IMR-90 (cell line): ENCODE measurements at places on chromosomes 7 and 10. TPM values are rescaled to one million over a fixed set of nuclear protein-coding genes. Genes with fewer than 3 reads are reported as not detected.

DNA sequence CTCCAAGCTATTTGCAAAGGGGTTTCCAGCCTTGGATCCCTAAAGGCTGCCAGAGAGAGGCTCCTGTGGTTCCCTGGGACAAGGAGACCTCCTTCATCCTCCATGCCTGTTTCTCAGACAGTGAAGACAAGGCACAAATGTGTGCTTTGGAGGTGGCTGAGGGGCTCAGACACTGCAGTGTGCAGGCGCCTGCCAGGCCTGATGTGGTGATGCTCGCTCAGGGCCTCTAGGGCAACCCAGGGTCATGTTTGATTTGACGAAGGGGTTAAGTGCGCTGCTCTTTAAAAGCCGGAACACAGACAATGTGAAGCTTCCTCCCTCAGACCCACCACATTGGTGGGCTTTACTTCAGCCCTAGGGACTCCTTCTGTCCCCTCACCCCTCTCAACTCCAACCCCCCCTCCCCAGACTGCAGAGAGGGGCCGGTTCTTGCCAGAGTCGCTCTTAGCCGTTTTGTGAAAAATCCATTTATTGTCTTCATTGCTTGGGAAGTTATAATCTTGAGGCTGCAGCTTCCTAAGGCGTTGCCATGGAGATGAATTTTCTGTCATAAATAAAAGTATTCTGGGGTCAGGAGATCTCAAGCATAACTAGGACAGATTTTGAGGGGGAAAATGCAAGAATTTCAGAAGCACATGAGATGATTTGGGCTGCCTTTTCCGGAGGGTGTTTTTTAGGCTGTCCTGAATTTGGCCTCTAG is 35.8 kb downstream of the PDGFA start:
- no peak for DNase-seq

- DNase-seq = peak; percentile 62
Measured at GRCh38 chr10:23442936-23443335, 4.1 kb downstream of the OTUD1 start.

STEAP2 gene
- total RNA-seq = 3.9 and 4.2 TPM in 2 replicates

DNA sequence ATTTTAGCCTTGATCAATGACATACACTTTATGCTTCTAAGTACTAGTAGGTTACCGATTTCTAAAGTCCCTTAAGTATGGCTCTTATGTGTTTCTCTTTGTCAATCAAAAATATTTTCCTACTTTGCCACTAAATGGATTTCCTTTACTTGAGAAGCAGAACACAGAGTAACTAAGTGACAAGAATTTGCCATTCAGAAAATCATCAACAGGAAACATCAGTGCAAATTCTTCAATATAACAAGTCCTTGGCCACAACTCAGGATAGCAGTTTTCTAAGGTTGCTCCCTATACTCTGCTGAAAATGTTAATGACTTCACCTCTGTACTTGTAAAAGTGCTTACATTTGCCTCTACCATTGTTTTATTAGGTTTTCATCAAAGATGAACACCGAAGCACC is 239.6 kb upstream of the SLC26A5 start:
- DNase-seq = no peak

TUBAL3 gene
- not detected in 2 replicates for total RNA-seq

- DNase-seq = peak; percentile 18
Measured at GRCh38 chr10:24722131-24722675, 1.5 kb downstream of the ARHGAP21 start.

GRCh38 chr7:150961510-150962289 is 16.4 kb downstream of the KCNH2 start:
- peak; percentile 47 for DNase-seq

DNA sequence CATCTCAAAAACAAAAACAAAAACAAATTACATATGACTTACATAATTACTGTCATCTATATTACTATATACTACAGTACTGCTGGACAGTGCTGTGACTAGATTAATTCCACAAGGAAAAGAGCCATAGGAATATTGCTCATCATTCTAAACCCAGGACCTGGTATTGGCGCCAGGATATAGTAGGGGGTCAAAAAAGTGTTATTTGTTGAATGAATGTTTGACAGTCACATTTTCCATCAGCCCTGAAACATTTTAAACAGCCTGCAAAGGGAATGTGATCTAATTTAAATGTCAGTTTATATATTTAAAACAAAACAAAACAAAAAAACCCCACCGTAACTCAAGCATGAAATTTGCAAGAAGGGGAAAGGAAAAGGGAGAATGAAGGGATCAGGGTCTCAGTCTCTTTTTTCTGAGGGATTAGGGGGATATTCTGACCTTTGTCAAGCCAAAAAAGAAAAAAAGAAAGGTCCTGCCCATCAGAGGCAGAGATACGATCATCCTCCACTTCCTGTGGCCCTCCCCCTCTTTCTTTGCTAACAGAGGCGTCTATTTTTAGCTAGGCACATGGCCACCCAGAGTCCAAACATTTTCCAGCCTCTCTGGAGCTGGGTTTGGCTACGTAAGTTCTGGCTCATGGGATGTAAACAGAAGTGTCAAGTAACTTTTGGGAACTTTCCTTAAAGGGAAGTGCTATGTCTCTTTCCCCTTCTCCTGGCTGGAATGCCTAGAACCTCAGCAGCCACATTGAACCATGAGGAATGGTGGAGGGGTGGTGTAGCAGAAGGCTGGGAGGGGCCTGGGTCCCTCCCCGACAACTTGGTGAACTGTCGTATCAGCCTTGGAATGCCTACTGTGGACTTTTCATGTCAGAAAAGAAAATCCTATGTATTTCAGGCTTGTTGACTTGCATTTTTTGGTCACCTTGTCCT is 44.6 kb upstream of the DLG5 start:
- DNase-seq = peak; percentile 98

- no peak for DNase-seq
Measured at GRCh38 chr10:60262647-60263126, 127.0 kb downstream of the ANK3 start.

DNA sequence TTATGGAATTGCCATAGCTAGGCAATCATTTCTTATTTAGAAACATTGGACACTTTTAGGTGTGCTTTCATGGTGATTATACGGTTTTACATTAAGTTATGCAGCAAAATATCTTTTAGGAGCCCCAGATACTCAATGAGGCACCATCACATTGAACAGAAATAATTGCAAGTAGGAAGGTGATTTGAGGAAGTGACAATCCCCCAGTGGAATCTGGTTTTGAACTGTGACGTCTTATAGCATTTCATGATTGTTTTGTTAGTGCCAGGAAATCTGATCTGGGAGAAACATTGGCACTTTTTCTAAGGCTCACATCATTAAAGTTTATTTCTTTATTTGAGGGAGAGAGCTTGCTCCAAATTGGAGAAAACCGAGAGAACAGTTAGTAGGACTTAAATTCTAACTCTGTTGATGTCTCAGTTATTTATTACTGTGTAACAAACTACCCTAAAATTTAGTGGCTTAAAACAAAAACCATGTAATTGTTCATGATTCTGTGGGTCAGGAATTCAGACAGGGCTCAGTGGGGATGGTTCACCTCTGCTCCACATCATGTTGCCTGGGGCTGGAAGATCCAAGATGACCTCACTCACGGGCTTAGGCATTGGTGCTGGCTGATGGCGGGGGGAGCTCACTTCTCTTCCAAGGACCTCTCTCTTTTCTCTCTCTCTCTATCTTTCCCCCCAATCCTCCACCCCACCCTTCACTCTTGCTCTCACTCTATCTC is 78.2 kb upstream of the STEAP1B start:
- DNase-seq = peak; percentile 85

DNA sequence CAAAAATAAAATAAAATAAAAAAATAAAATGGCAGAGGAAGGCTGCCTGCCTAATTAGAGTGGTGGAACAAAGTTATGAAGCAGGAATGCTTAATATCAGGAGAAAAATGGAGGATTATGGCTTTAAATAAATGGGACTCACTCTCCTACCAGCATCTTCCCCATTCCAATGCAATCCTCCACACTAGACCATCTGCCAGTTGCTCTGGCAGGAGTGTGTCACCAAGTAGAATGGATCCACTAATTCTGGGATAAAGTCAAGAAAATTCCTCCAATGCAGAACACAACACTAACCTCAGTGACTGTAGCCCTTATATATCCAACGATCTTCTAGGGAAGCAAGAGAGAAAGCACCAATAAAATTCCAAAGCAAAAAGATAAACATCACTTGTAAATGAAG is 112.5 kb upstream of the ARID5B start:
- no peak for DNase-seq

GRCh38 chr10:110274072-110274627 is 30.6 kb downstream of the SMNDC1 start:
- DNase-seq = no peak

GRCh38 chr10:21843645-21844044 is 159.9 kb downstream of the DNAJC1 start:
- no peak for DNase-seq

GRCh38 chr7:20299647-20300312 is 30.9 kb upstream of the ITGB8 start:
- peak; percentile 45 for DNase-seq

STN1 gene
- 28.6 and 32.3 TPM in 2 replicates for total RNA-seq

GRCh38 chr10:115941361-115941771 is 331.6 kb downstream of the GFRA1 start:
- no peak for DNase-seq

TSPAN33 gene
- 0.28 and 0.36 TPM in 2 replicates for total RNA-seq

GRCh38 chr10:71816936-71817618 is 34.0 kb downstream of the PSAP start:
- no peak for DNase-seq

DNA sequence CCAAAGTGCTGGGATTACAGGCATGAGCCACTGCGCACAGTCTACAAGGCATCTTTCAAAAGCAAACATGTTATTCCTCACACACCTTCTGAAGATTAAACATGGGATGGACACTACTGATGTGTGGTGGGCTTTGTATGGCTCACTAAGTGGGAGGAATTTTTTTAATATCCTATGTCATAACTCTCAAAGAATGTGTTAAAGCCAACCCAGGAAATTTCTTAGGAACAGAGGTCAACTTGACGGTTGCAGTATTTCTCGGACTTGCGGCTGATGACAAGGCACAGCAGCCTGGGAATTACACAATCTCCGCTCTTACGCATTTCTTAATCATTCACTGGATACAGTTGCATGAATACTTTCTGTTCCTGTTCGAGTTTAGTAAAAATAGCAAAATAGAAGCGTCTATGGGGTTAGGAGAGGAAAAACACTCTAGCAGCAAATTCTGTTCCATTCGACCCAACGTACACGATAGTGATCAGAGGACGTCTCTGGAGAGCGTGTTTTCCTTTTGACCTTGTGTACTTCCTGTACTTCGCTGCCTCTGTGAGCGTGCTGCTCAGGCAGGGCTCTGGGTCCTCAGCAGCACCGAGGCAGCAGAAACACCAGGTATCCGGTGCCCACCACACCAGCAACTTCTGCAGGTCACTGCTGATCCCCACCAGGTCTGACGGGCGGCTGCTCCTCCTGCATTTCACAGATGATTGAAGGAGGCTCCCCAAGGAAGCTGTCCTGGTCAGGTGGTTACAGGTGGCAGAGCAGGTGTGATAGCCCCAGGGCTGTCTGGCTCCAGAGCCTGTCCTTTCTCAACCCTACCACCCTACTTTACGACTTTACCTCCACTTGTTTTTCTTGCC is 26.4 kb upstream of the SRGN start:
- peak; percentile 100 for DNase-seq

LFNG gene
- total RNA-seq = 1.4 and 1.8 TPM in 2 replicates

CUZD1 gene
- 0.36 and 0.56 TPM in 2 replicates for total RNA-seq

PCDH15 gene
- total RNA-seq = not detected in 2 replicates

TAS2R3 gene
- total RNA-seq = 0.28 and 0.72 TPM in 2 replicates

DNA sequence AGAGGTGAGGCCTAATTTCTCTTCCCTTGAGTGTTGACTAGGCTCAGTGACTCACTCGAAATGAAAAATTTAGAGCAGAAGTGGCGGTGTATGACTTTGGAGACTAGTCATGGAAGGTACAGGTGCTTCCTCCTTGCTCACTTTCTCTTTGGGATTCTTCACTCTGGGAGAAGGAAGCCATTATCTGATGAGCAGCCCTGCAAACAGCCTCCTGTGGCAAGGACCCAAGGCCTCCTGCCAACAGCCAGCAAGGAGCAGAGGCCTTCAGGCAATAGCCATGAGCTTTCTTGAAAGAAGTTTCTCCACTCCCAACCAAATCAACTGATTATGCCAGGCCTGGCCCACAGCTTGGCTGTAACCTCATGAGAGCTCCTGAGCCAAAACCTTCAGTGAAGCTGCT is 369.6 kb upstream of the VWC2 start:
- no peak for DNase-seq

RHEB gene
- total RNA-seq = 19.7 and 45.5 TPM in 2 replicates

COPG2 gene
- 41.7 and 50.0 TPM in 2 replicates for total RNA-seq

- no peak for DNase-seq
Measured at GRCh38 chr7:152617056-152617455, 58.9 kb downstream of the XRCC2 start.

DNA sequence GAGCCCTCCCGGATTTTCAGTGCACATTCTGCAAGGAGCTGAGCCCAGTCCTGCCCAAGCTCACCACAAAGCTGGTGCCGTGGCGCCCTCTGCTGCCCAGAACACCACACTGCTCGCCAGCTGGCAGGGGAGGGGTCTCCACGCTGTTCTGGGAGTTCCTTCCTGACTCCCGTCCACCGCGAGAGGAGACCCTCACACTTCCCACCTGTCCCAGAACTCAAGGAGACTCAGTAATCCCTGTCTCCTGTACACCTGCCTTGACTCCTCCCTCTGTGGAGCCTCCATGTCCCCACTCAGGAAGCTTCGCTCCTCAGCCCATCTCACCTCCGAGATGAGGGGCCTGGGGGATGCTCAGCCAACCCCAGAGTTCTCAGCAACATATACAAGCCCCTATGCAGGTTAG is 11.3 kb downstream of the C10orf105 start:
- DNase-seq = no peak

- DNase-seq = peak; percentile 62
Measured at GRCh38 chr10:34813626-34814222, 1.4 kb downstream of the PARD3 start.

DNA sequence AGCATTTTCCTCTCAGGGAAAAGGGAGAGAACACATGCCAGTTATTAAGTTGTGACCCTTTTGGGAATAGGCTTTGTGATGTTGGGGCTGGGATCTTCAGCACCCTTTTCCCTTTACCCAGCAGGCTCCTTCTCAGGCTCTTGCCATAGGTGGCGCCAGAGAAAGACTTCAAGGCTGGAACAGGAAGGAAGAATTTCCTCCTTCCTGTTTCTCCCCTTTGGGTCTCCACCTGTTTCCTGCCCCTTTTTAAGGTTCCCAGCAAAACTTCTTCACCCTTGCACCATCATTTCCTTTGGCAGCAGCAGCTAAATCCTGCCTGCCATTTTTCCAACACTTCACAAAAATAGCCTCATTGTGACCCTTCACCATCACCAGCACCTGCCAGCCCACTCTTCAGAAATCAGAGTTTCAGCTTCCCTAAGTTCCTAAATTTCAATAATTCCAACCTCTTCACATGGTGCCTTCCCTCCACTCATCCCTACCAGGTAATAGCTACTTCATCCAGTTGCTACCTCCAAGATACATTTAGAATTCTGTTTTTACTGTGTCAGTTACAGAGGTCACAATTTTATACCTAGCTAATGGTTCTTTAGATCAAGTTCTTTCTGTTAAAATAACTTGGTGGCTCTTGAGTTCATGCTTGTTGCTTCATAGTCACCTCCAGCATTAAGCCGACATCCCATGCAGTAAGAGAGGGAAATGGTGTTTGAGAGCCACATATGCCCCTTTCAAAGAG is 22.4 kb upstream of the FOXK1 start:
- DNase-seq = no peak
